ENCODE measurements at places on chromosomes 3 and 15.

- DNase-seq = no peak
Measured at GRCh38 chr3:197398286-197398878, 100.0 kb upstream of the DLG1 start.

GRCh38 chr3:125331243-125331642, 43.9 kb downstream of the ZNF148 start:
- no peak for DNase-seq

DNA sequence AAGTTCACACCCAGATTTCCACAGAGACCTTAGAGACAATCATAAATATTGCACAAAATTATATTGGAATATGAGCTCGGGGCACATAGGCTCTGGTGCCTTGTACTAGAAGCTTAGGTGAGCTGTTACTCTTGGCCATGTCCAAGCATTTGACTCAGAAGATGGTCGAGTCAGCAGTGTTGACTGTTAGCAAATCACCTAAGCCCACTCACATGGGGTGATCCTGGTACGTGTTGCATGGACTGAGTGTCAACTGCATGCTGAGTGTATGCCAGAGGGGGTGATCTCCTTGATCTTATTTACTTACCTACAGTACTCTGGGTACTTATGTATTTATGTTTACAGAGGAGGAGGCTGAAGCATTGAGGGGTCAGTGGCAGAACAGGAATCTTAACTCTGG, 14.0 kb downstream of the SMAD3 start:
- DNase-seq = no peak

DNA sequence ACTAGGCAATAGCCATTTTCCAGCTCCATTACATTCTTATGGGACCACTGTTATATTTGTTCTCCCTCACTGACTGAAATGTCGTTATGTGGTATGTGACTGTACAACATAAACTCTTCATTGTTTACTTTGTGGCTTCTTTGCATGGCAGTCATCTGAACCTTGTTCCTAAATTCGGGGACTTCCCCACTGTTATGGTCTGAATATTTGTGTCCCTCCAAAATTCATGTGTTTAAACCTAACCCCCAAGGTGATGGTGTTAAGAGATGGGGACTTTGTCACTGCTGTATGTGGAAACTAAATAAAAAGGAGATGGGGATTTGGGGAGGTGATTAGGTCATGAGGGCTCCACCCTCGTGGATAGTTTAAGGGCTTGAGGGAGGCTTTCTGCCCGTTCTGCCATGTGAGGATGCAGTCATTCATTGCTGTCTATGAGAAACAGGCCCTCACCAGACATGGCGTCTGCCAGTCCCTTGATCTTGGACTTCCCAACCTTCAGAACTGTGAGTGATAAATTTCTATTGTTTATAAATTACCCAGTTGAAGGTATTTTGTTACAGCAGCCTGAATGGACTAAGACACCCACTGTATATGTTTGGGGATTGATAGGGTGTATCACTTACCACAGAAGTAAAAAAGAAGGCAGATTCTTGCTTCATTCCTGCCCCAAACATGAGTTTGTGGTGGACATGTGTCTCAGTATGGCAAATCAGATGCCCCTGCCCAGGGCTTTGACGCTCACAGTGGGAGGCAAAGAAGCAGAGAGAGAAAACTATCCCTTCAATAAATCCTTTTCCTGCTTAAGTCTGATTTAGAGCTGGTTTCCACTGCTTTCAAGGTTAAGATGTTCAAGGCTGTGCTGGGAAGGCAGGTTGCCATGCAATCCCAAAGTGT, 138.0 kb upstream of the UBE2E1 start:
- no peak for DNase-seq

GRCh38 chr3:159910991-159911663, 77.5 kb upstream of the IL12A start:
- no peak for DNase-seq

DNA sequence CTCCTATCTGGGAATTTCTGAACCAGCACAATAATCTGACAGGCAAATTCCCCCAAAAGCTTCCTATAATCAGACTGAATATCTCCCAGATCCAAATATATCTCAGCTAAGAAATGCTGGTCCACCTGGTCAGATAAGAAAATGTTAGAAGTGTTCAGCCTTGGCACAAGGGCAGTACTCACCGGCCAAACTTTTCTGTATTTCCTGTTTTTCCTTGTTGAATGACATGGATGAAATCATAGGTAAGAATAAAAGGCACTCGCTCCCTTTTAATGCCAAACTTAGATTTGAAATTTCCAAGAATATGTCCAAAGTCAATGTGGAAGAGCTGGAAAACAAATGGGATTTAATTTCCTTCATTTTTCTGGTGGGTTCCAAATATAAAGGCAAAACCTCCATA, 48.9 kb downstream of the FAIM start:
- DNase-seq = no peak

- no peak for DNase-seq
Measured at GRCh38 chr3:45440562-45440961, 52.2 kb downstream of the LARS2 start.

DNA sequence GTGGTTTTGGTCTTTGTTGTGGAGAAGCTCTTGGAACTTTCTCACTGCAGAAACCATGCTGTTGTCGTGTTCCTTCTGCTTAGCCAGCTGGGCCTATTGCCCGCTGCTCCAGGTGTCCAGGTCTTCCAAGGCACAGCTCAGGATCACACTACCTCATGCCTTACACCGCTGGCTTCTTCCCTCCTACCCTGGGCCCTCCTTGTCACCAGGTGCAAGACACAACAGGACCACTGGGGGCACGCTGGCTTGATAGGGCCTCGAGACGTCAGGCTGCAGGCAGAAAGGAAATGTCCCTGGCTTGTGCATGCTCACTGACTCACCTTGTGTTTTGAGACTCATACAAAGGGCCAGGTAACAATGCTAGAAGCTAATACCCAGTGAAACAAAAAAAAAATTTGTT, 32.3 kb downstream of the PAQR9 start:
- no peak for DNase-seq

- no peak for DNase-seq
Measured at GRCh38 chr3:4006288-4006687, 207.1 kb downstream of the LRRN1 start.

DNA sequence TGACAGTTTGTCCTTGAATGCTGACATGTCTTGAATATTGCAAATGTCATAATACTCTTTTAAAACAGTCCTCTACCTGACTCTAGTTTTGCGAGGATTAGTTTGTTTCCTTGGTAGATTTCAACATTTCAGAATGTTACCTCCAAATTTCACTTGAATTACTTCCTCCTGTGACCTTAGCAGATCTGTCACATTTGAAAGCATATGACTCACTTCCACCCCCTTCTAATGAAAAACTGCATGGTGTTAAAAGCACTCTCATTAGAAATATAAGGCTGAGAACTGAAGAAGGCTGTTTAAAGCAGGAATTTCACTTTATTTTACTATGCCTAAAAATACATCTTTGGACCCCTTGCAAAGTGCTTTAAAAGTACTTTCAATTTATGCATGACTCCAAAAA, 598.7 kb upstream of the TGFBR2 start:
- DNase-seq = no peak

GRCh38 chr3:12798559-12799179, 2.2 kb downstream of the CAND2 start:
- no peak for DNase-seq

DNA sequence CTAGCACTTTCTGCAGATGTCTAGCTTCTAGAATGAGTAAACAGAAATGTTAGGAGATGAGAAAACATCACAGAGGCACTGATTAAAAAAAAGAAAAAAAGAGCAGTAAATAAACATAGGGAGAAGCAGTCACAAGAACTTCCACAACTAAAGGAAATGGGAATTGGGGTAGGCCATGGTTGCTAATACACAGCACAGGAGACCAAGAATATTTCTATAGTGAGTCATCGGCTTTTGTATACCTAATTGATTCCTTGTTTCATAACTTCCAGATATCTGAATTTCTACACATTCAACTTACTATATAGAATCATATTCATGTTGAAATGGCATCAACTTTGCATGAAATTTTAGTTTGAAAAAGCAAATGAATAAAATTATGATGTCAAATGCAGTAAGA, 47.3 kb upstream of the TCF12 start:
- DNase-seq = no peak

GRCh38 chr3:149688122-149688757, 30.4 kb upstream of the WWTR1 start:
- DNase-seq = no peak

DNA sequence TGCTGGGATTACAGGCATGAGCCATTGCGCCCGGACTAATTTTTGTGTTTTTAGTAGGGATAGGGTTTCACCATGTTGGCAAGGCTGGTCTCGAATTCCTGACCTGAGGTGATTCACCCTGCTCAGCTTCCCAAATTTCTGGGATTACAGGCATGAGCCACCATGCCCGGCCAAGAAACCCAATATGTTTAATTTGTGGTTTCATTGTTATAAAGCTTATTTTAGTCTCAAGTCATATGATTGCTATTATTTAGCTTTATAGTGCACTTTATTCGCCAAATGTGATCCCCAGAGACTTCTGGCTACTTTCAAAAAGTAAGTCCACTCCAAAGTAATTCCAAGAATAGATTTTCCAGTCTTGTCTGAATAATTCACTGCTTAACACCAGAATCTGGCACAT, 19.3 kb upstream of the SLC4A7 start:
- DNase-seq = no peak
